Activated T-cell treated with anti-CD3 and anti-CD28 coated beads, Interleukin-2, amount 50 U/mL, for 4 hours (primary cell): ENCODE measurements at places on chromosomes 5 and 9.

DNA sequence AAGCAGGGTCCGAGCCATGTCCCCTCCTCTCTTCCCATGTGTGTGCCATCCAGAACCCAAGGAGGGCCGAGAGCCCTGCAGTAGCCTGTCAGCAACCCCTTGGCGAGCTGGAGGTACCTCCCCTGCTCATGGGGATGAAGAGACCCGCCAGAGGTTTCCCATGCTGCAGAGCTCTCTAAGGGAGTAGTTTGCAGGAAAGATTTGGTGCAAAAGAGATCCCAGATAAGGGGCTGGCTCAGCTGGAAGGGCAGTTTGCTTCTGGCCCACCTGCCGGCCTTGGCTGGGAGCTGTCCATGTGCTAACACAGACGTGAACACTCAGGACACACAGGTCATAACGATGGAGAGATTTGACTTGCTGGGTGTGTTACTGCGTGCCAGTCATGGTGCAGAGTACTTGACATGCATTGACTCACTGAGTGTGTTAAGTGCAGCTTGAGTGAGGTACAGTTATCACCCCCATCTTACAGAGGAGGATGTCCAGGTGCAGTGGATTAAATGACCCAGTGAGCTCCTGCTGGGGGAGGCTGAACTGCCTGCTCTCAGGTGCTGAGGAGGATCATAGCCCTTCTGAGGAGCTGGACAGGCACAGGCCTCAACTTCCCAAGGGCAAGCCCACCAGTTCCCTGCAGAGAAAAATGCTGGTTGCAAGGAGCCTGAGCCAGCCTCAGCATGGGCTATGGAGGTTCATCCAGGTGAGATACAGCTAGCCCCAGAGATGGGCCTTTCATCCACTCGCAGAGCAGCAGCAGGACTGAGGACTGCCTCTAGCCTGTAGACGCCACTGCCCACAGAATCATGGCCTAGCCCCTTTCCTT lies 6.3 kb upstream of the SLC25A48 start:
- DNase-seq, result no peak

- no peak for DNase-seq
These were observed 37.9 kb downstream of the PCDH1 start for GRCh38 chr5:141840280-141840812.

GRCh38 chr9:94018628-94019027 lies 63.5 kb upstream of the BARX1 start:
- no peak for DNase-seq

DNA sequence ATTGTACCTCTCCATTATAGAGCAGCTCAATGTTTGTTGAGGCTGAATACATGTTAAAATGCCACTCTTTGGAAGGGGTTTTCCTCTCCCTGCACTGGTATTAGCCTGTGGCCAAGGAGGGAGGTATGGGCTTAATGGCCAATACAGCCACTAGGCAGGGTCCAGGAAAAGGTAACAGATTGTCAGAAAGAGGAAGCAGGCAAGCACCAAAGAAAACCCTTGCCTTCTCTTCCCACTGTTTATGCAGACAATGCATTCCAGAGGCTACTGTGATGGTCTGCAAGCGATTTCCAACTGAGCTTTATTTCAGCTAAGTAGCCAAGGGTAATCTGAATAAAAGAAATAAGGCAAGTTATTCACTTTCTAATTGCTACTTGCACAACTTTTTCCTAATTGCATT lies 95.3 kb upstream of the SLC27A6 start:
- DNase-seq, result no peak

DNA sequence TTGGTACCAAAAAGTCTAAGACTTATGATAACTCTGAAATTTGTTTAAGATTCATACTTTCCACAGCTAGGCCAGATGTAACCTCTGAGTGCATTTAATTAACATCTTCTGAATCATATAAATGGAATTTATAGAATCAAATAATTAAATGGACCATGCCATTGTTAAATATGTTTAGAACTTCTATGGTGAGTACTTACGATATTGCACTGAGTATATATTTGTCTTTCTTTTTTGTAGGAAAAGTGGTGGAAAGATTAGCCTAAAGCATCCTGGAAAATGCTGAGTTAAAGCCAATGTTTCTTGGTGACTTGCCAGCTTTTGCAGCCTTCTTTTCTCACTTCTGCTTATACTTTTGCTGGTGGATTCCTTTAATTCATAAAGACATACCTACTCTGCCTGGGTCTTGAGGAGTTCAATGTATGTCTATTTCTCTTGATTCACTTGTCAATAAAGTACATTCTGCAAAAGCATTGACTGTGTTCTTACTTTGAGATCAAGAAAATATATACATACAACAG lies 11.9 kb downstream of the SPINK6 start:
- no peak for DNase-seq

GRCh38 chr5:21184581-21184980 lies 1196.6 kb upstream of the CDH18 start:
- no peak for DNase-seq

DNA sequence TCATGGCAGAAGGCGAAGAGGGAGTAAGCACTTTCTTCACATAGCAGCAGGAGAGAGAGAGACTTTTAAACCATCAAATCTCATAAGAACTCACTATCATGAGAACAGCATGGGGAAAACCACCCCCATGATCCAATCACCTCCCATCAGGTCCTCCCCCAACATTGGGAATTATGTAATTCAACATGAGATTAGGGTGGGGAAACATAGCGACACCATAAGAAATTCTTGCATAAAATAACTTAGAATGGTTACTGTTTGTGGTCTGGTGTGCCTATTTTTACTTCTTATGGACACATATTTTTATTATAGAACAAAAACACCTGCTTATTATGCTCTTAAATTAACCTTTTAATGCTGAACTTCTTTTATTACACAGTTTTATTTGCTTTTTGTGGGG lies 298.1 kb downstream of the PJA2 start:
- no peak for DNase-seq

- DNase-seq, result no peak
These were observed 988 bp downstream of the SHISAL2B start for GRCh38 chr5:64691291-64691690.

DNA sequence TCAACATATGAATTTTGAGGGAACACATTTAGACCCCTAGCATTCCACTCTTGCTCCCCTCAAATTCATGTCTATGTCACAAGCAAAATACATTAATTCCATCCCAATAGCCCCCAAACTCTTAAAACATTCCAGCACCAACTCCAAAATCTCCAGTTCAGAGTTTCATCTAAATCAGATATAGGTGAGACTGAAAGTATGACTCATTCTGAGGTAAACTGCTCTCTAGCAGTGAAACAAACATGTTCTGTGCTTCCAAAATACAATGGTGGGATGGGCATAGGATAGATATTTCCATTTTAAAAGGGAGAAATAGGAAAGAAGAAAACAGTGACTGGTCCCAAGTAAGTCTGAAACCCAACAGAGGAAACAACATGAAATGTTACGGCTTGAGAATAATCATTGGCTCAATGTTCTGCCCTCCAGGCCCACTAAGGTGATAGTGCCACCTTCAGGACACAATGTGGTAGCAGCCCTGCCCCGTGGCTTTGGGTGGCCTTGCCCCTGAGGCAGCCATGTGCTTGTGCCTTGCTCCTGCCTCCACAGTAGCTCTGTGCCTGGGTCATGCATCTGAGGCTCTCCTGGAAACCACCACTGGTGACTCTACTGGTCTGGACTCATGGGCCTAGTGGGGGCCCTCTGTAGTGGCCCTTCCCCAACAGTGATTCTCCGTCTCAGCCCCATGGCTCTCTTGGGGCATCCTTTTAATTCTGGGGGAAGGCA lies 36.4 kb upstream of the IPPK start:
- DNase-seq, result no peak

DNA sequence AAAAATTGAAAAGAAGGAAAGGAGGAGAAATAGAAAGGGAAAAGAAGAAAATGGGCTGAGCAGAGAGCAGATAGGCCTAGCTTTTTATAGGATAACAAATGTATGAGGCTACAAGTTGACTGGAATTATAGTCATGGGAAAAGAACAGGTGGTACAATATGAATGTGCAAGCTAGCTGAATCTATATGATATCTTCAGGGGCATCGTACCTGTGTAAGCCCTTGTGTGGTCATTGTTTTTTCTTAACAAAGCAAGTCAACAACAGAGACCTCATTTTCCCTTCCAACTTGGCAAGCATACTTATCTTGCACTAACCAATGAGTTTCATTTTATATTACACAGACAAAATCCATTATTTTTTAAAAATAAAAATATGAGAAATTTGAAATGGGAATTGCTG lies 259.2 kb downstream of the KCTD16 start:
- no peak for DNase-seq

DNA sequence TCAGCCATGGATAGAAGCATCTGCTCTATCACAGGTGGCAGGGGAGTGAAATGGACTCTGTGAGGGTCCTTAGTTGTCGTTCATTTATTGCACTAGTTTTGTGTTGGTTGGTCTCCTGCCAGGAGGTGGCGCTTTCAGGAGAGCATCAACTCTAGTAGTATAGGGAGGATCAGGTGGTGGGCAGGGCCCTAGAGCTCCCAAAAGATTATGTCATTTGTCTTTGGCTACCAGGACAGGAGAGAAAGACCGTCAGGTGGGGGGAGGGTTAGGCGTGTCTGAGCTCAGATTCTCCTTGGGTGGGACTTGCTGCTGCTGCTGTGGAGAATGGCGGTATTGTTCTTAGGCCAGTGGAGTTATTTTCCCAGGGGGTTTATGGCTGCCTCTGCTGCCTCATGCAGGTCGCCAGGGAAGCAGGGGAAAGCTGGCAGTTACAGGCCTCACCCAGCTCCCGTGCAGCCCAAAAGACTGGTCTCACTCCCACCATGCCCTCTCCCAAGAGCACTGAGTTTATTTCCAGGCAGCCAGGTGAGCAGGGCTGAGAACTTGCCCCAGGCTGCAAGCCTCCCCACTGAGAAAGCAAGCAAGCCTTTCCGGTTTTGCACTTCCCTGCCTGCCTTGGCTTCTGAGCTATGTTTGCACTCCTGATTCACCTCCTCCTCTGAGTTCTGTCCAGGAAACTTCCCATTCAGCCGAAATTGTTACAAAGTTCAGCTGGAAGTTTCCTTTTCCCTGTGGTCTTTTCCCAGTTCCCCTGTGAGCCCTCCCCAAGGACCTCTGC lies 317.3 kb downstream of the TAF11L14 start:
- DNase-seq, result no peak

DNA sequence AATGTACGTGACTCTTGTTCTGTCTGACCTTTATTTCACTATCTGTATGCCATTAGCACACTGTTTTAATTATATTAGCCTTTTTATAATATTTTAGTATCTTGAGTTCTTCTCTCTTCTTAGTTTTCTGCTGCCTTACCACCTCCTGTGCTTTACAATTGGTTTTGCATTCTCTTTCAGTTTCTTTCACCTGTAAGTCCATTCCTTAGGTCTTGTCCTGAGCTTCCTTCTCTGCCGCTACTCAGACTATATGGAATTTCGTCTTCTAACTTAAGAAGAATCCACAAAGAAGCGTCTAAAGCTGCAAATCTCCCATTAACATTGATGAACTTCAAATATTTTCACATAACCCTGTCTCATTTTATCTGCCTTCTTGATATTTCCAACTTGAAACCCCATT lies 642.9 kb downstream of the MAT2B start:
- DNase-seq, result no peak

DNA sequence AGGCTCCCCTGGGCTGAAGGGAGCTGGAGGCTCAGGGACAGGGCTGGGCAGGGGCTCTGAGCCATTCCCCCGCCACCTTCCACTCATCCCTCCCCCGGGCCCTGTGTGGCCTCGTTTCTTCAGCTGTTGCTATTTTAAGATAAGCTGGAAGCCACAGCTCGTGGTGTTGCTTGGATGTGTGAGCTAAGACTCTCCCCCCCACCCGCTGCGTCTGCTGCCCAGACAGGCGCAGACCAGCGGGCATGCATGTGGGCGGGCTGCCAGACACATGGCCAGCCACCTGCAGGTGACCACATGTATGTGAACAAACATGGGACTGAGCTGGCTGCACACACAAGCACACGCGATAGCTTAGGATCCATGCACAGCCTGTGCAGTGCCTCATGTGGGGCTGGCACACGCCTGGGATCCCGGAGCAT lies 8.7 kb downstream of the SNCB start:
- no peak for DNase-seq

GRCh38 chr9:111001526-111001925 lies 36.7 kb downstream of the LPAR1 start:
- DNase-seq, result no peak

- no peak for DNase-seq
These were observed 16.9 kb upstream of the ZNF366 start for GRCh38 chr5:72523960-72524582.

DNA sequence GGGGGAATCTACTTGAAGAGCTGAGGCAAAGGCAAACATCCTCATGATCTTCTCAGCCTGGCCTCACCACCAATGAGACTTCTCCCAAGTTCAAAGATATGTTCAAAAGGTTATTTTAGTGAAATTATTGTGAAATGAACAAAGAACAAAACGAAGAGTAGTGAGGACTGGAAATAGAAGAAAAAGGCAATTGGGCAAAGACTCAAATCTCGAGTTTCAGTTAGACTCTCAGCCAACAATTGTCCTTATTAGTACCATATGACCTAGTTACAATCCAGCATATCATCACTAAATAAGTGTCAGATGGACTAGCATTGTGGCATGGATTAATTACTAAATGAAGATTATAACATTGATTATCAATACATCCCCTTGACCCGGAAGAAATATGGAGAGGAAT lies 9.0 kb downstream of the ZNF474 start:
- no peak for DNase-seq

DNA sequence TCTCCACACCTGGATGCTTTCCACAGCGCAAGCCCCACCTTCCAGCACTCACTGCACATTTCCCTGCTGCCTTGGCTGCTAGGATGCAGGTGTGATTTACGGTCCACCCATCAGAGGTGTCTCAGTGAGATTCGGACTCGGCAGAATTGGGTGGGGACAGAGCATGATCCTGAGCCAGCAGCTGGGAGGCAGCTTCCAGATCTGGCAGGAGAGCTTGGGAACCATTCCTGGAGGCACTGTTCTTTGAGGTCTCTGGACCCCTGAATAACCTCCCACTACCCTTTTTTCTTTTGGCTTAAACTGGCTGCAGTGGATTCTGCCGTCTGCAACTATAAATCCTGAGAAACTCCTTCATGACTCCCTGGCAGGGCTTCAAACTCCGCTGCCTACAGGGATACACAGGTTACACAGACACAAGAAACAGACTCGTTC lies 99.6 kb upstream of the PHYKPL start:
- DNase-seq, result no peak

DNA sequence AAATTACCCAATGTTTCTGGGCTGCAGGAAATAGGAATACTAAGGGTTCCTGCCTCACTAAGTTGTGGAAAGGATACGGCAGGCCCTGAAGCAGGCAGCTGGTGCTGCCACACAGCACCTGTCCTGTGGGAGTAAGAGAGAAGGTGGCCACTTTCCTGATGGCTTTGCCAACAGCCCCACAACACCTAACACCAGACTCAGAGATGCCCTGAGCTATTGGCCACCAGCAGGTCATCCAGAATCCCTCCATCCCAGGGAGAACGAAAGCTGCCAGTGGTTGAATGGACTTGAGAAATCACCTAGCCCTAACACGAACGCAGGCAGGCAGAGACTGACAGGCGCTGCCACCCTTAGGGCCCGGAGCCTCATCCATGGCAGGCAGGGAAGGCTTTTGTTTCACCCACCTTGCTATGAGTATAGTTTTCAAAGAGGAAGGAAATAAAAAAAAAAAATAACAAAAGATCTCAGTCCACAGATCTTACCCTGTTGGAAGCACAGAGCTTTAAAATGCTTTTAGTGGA lies 82.2 kb downstream of the DCP2 start:
- no peak for DNase-seq

GRCh38 chr9:35903049-35903448 lies 3.0 kb upstream of the HRCT1 start:
- DNase-seq, result no peak
